ENCODE measurements at places on chromosomes 13 and 19.
A peak's percentile ranks its signal among the peaks of the same experiment; 100 is the strongest.

GRCh38 chr13:86429756-86430155 lies 630.5 kb upstream of the SLITRK6 start:
- no peak for DNase-seq

GRCh38 chr13:51539887-51540286 lies 44.4 kb upstream of the WDFY2 start:
- DNase-seq: no peak

- DNase-seq: peak; percentile 41
Observed at GRCh38 chr19:4007836-4008539, 452 bp downstream of the PIAS4 start.

- no peak for DNase-seq
Observed at GRCh38 chr13:52780611-52781010, 41.0 kb upstream of the CNMD start.

- DNase-seq: peak; percentile 8
Observed at GRCh38 chr19:46081928-46082727, 41.3 kb upstream of the IGFL4 start.

- no peak for DNase-seq
Observed at GRCh38 chr13:40341096-40341471, 325.4 kb downstream of the FOXO1 start.

DNA sequence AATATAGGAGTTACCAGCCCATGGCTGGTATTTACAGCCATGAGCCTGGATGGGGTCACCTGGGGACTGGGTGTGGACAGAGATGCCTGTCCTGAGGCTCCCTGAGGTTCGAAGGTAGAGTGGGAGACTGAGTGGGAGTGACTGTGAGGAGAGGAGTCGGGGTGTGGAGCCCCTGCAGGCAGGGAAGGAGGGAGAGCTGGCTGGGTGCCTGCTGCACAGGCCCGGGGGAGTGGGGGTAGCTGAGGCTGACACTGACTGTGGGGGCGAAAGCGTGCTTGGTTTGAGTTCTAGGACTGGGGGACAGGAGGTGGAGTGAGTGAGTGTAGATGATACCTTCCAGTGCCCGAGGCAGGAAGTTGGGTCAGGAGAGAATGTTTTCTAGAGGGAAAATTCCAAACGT lies 7.1 kb downstream of the RAB11B start:
- no peak for DNase-seq

DNA sequence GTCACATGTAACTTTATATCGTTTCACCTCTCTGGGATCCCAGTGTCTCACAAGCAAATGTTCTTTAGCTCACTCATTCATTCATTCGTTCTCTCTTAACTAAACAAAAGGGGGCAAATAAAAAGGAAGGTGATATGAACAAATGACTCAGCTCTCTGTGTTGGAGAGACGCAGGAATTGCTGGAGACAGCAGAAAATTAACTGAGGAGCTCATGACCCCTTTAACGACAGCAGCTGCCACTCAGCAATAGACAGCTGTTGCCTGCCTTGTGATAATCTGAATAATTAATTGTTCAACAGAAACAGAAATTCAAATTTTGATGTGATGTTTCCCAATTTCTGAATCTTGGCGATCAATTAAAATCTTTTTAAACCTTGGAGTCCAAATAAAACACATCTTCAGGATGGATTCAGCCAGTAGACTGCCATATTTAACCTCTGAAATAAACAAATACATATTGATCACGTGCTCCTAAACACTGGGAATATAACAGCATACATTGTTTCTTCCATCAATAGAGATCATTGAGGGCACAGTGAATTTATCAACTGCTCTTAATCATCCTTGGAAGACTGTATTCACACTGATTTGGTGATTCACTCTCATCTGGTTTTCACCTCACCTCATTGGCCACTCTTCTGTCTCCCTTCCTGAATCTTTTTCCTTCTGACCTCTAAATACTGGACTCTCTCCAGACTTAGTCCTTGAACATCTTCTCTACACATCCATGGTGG lies 63.3 kb downstream of the MBNL2 start:
- DNase-seq: no peak

- no peak for DNase-seq
Observed at GRCh38 chr19:48186541-48186991, 16.1 kb downstream of the ZSWIM9 start.

DNA sequence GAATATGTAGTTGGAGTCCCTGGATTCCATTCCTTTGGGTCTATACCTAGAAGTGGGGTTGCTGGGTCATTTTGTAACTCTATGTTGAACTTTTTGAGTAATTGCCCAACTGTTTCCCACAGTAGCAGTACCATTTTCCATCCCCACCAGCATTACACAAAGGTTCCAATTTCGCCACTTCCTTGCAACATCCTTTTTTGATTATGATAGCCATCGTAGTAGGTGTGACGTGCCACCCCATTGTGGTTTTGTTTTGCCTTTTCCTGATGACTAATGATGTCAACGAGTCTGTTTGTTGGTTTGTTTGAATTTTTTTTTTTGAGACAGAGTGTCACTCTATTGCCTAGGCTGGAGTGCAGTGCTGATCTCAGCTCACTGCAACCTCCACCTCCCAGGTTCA lies 3.3 kb upstream of the PEX11G start:
- peak; percentile 59 for DNase-seq

DNA sequence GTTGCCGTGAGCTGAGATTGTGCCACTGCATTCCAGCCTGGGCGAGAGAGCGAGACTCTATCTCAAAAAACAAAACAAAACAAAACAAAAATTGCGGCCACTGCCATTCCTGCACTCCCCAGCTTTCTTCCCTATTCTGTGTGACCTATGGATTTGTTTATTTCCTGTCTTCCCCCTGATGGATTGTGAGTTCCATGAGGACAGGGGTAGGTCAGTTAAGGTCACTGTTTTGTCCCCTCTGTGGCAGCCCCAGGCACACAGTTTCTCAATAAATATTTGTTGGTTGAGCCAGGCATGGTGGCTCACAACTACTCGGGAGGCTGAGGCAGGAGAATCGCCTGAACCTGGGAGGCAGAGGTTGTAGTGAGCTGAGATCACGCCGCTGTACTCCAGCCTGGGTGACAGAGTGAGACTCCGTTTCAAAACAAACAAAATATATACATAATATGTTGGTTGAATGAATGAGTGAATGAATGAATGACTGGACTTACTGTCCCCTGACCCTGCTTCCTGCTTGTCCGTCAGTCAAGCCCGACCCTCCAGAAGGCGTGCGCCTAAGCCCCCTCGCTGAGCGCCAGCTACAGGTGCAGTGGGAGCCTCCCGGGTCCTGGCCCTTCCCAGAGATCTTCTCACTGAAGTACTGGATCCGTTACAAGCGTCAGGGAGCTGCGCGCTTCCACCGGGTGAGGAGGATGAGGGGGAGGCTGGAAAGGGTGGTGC lies 5.0 kb downstream of the EBI3 start:
- no peak for DNase-seq

- DNase-seq: no peak
Observed at GRCh38 chr13:95235974-95236373, 65.3 kb downstream of the ABCC4 start.

DNA sequence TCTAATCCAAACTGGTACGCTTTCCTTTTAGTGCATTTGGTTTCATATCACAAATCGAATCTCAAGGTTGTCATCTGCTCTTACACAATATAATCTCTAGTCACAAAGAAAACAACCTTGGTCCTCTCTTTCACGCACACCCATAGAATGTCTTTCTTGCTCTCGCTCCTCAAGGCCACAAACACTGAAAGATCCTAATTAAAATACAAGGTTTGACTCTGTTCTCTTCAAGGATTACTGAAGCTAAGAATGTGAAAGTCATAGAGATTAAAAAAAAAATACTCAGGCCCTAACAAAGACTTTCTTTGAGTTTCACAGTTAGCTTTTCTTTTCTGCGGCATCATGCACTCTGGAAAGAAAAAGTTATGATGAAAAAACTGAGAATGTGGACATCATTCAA lies 891.5 kb downstream of the EFNB2 start:
- DNase-seq: no peak

- no peak for DNase-seq
Observed at GRCh38 chr19:37470216-37470615, 1.1 kb downstream of the ZNF570 start.

GRCh38 chr19:54430306-54431254 lies 15.3 kb downstream of the TTYH1 start:
- peak; percentile 60 for DNase-seq

DNA sequence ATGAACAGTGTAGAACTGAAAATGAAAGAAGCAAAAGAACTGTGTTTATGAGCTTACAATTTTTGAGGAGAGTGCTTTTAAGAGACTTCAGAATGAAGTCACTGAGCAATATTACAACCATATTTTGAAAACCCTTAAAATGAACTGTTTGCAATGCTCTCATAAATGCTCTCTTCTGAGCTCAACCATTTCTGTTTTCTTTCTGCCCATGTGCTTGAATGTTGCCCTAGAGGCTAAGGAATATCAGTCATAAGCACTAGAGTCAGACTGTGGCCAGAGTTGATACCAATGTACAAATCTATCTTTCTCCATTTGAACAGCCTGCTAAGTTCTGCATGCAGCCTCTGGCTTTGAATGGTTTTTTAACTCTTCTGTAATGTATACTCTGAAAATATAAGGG lies 1092.8 kb downstream of the PCDH9 start:
- DNase-seq: no peak

- no peak for DNase-seq
Observed at GRCh38 chr13:46668302-46668720, 115.3 kb downstream of the LRCH1 start.

All from activated CD4-positive, alpha-beta T cell treated with anti-CD3 and anti-CD28 coated beads, Interleukin-2, amount 50 U/mL, for 48 hours (primary cell).